ENCODE measurements at places on chromosomes 1 and 21.

DNA sequence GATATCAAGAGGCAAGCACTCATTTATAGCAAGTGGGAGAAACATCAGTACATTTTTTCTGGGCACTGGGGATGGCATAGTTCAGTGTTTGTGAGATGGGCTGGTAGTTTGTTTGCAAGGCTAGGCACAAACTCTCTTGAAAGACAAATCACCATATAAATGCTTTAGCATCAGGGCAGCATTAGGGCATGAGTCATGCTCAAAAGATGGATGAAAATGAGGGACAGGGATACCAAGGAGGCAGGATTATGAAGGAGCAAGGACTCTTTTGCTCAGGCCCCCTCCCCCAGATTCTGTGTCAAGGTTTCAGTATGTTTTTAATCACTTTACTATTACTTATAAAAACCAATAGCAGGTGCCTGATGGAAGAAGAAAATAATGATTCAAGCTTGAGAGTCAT, 43.9 kb upstream of the CAMK1G start:
- DNase-seq = no peak

- no peak for DNase-seq
Observed at GRCh38 chr1:165988275-165988674, 160.9 kb downstream of the UCK2 start.

- no peak for DNase-seq
Observed at GRCh38 chr1:101444873-101445618, 208.2 kb downstream of the S1PR1 start.

DNA sequence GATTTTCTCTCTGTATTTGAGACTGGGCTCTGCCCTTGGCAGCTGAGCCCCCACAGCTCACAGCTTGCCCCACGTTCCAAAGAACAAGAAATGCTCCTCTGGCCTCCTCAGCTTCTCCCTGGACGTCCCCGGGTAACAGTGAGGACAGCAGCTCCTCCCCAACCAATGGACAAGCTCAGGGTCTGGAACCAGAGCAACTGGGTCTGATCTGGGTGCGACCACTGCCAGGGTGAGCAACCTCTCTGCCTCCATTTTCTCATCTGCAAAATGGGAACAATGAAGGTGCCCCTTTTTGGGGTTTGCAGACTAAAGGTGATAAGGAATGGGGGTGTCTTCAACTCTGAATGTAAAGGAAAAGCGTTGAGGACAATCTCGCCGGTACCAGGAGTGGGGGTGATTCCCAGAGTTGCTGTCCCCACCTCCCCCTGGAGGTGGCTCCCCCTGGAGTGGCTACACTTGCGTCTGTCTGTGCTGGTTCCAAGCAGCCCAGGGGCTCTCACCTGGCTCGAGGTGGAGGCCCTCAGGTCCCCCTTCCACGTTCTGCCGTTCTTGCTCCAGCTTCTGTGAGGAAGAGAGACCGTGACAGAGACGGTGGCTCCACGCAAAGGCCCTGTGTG, 6.9 kb downstream of the C21orf58 start:
- DNase-seq = no peak

DNA sequence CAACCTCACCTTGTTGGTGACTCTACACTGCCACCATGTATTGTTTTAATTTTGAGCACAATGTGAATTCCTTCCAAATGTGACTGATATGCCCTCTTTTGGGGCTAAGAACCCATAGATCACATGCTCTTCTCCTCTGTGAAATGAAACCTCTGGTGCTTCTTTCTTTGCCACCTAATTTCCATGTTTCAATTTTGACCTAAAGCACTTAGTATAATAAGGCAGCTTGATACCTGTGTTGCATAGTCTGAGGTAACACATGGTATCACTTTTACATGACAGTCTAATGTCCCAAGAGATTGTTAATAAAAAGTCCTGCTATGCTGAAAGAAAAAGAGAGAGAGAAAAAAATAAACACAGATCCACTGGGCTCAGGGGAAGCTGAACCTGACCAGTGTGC, 24.2 kb downstream of the CLEC20A start:
- DNase-seq = no peak

- no peak for DNase-seq
Observed at GRCh38 chr1:150544204-150544603, 5.0 kb upstream of the ADAMTSL4 start.

DNA sequence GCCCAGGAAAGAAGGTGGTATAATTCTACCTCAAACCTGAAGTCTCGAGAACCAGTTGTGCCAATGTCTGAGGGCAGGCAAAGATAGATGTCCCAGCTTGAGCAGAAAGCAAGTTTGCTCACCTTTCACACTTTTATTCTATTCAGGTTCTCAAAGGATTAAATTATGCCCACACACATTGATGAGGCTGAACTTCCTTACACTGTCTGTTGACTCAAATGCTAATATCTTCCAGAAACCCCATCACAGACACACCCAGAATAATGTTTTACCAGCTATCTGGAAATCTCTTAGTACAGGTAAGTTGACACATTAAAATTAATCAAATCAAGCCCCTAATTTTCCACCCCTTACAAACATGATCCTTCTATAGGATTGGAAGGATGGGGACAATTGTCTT, 605.7 kb downstream of the NUF2 start:
- DNase-seq = no peak

DNA sequence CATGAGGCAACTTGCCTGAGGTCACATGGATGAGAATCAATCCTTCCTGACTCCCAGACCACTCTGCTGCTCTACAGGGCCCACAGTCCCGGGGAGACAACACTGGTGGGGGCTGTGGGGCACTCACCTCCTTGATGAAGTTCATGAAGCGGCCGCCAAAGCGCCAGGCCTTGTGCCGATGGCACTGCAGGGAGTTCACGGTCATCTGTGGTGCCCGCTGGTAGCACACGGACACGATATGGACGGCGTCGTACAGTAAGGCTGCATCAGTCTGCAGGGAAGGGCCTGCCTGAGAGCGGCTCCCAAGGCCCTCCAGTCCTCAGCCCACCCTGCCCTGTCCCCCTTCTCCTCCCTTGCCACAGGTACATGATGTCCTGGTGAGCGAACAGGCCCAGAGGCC, 175.3 kb downstream of the GRIK3 start:
- no peak for DNase-seq

GRCh38 chr1:234168061-234168724, 205.1 kb upstream of the COA6 start:
- no peak for DNase-seq

GRCh38 chr1:61280452-61280851, 198.1 kb downstream of the NFIA start:
- no peak for DNase-seq

DNA sequence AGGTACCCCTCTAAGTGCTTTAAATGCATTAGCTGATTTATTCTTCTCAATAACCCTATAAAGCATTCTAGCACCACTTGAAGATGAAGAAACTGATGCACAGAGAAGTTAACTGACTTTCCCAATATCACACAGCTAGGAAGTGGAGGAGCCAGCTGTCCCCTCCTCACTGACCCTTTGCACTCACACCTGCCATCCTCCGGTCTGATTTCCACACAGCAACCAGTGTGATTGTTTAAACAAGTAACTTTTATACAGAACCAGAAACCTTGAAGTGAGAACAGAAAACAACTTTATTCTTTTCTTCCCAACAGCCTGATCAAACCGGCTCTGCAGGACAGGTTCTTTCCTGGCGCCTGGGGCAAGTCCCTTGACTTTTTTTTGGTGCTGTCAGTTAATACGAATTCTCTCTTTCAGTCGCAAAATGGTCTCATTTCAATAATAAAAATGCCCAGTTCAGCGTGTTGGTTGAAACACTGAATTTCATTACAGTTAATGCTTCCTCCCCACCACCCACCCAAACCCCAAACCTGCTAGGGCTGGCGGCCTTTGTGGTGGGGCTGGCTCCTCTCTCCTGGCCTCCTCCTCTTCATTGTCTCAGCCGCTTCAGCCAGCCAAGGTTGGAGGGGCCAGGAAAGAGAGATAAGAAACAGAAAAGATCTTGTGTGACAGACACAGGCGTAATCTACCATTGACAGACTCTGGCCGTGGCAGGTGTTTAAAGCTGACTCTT, 26.4 kb upstream of the EEIG2 start:
- no peak for DNase-seq

GRCh38 chr1:244056577-244056976, 5.5 kb downstream of the ZBTB18 start:
- no peak for DNase-seq

DNA sequence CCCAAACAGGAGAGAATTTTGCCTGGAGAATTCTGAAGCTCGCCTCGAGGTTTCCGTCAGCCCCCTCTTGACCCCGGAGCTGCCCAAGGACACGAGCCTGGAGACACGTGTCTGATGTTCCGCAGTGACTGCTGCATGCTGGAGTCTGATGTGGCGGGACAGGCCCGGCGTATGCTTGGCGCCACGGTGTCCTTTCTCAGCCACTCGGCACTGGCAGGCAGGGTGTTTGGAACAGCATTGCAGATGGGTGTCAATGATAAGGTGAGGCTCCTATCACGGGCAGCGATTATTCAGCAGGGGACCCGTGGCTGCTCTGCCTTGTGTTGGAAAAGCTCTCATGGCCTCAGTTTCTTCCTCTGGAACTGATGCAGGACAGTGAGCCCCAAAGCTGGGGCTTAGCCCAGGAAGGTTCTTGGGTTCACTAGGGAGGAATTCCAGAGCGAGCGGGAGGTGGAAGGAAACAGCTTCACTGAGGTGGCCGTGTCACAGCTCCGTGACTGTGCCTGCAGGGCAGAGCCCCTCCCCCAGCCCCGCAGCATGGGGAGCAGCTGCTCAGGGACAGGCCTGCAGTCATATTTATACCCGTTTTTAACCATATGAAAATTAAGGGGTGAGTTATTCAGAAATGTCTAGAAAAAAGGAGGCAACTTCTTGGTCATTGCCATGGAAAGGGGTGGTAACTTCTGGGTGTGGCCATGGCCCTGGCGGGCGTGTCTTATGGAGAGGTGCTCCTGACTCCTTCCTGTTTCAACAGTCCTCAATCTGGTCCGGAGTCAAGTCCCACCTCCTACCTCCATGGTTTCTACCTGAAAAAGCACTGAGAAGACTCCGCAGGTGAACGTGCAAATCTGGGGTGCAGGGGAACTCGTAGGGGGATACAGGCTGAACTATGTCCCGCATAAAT, 123.4 kb downstream of the SIK1 start:
- no peak for DNase-seq

DNA sequence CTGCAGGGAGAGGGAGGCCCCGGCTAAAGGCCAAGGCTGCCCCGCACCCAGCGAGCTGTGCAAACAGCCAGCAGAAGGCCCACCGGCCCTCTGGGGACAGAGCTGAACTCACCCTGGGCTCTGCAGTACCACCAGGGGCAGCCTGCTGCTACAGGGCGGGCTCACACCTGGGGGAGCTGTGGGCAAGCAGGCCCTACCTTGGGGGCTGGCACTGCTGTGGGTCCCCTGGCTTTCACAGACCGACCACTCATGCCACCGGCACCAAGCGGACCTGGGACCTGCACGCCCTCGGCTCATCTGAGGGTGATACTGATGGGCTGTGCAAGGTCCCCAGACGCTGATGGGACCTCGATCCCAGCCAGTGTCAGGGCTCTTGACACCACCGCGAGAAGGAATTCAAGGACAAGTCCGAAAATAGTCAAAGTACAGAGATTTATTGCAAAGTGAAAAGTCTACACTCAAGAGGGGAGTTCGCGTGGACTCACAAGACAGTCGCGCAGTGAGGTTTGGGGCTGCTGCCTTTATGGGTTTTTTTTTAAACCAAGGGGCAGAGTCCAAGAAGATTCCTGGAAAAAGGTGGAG, 61.0 kb upstream of the ADARB1 start:
- DNase-seq = no peak
